Suprapubic skin (tissue), 4 donors: ENCODE measurements at places on chromosomes 6 and 20.

GRCh38 chr6:14621518-14621917 is 503.9 kb downstream of the CD83 start:
- DNase-seq, result no peak

DNA sequence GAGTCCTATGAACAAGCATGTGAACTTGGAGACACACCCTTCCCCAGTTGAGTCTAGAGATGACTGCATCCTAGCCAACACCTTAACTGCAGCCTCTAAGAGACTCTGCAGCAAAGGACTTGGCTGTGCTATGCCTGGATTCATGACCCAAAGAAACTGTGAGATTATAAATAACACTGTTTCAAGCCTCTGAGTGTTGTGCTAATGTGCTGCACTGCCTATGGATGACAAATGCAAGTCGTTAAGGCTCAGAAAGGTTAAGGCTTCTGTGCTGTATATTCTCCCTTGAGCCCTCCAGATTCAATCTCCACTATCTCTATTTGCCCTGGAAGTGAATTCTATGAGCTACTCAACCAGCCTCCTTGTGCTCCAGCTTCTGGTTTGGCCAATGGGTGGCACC is 116.5 kb upstream of the CBLN4 start:
- no peak for DNase-seq

DNA sequence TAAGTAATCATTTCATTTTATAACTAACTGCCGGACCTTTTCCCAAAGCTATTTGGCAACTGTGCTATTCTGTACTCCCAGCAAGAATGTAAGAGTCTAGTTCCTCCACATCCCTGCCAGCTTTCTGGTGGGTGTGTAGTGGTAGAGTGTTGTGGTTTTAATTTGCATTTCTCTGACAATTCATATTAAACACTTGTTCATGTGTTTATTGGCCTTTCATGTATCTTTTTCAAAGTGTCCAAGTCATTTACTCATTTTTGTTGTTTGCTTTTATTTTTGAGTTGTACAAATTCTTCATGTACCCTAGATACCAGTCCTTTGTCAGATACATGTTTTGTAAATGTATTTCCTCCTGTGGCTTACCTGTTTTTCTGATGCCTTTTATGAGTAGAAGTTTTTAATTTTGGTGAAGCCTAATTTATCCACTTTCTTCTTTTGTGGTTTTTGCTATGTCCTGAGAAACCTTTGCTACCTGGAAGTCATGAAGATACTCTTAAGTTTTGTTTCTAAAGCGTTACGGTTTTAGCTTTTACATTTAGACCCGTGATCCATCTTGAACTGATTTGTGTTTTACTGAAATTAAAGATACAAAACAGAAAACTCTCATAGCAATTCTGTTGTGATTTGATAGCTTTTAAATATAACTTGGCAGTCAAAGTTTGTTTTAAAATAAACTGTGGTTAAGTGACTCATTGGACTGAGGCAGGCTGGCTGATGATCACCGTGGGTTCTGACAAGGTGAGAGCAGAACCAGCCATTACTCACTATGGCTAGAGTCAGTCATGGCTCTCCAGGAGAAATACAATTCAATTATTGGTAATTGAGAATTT is 8.0 kb downstream of the MYLIP start:
- DNase-seq, result no peak

GRCh38 chr6:92024110-92024509 is 1395.2 kb downstream of the EPHA7 start:
- DNase-seq, result no peak

- DNase-seq, result no peak
Observed at GRCh38 chr20:17155401-17155800, 71.4 kb upstream of the PCSK2 start.
